ENCODE measurements at places on chromosomes 7 and 10.

DNA sequence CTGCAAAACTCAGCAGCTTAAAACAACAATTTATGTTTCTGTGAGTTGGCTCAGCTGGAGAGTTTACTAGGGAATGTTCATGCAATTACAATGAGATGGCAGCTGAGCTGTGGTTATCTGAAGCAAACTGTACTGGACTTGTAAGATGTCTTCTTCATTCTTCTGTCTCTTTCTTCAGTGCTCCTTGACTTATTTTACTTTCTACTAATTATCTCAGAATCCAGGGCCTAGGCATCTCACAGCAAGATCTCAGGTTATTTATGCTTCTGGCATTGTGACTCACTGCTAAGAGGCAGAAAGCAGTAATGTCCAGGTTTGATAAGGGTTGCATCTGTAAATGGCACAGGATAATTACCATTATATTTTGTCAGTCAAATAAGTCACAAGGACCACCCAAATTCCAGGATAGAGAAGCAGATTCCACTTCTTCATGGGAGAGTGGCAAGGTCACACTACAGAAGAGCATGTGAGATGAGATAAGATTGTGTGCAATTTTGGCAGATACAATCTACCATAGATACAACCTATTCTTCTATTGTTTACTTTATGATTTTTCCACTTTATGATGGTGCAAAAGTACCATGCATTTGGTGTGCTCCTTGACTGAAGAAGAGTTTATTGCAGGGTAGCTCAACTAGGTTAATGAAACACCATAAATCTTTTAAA, 16.8 kb downstream of the VIM start:
- no peak for DNase-seq

DNA sequence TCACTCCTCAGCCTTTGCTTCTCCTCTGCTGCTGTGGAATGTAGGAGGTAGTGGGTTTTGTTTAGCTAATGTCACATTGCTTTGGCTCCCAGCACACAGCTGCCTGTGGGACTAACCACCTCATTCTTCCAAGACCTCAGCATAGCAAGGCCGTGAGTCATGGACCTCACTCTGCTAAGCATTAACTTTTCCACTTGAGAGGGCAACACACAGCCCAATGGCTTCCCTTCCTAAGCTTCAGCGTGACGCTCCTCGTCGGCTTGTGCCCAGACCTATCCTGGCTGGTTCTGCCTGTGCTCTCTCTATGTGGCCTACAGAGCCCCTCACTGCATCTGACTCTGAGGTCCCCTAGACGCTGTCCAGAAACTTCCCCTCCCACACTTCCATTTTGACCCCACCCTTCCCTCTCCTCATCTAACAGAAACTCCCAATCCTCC, 23.3 kb downstream of the MYOF start:
- no peak for DNase-seq

GRCh38 chr7:133691727-133692610, 435.2 kb upstream of the LRGUK start:
- DNase-seq: no peak

DNA sequence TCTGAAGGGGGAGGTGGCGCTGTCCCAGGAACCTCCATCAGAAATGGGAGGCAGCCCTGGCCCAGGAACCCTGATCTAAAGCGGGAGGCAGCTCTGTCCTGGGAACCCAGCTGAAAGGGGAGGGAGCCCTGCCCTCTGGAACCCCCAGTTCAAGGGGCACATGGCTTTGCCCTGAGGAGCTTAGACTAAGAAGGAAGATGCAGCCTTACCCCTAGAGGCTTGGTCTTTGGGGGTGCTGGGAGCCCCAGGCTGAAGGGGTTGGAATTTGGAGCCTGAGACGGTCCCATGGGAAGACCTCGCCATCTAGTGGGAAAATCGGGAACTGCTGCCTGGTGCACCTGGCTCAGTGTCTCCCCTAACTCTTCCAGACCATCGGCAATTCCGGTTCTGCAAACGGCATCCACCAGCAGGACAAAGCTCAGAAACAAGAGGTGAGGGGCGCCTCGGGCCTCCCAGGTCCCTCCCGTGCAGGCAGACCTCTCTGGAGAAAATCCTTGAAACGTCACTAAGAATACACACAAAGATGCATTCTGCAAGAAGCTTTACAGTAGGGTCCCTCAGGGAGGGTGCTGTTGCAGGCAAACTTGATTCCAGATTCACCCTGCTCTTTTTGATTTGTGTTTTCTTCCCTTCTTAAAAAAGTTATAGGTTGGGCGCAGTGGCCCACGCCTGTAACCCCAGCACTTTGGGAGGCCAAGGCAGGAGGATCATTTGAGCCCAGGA, 52.4 kb upstream of the GTF2IRD1 start:
- peak; percentile 30 for DNase-seq

DNA sequence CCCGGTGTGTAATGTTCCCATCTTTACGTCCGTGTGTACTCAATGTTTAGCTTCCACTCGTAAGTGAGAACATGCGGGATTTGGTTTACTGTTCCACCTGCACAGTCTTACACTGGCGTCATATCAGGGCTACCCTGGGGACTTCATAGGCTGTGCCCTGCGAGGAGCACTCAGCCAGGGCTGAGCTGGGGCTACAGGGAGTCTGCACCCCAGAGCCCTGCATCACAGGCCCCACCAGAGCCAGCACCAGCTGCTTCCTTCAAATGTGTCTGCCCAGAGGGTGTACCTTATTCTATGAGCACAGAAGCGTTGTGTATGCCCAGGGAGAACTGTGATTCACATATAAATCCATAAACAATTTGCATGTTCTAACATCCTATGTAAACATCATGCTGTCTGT, 277.1 kb downstream of the TCERG1L start:
- no peak for DNase-seq

DNA sequence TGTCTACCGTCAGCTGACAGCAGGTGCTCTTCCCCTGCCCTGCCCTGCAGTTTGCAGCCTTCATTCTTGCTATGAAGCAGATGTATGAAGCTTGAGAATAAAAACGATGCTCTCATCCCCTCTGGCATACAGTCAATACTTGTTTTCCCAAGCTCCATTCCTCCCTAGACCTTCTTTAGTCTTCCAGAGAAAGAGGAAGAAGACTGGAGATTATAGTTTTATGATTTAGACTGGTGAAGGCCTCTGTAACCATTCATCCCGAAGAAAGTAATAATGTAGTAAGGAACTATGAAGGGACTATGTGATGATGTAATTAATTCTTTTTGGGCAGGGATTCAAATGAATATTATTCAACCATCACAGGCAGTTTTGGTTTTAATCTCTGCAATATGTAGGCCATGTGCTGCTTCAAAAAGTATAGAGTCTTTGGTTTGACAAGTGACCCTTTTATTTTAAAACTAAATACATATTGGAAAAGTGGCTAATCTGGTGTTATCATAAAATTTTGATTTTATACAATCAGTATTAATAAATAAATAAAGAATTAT, 242.4 kb upstream of the KIAA1217 start:
- DNase-seq: no peak

GRCh38 chr10:69786791-69787190, 14.9 kb upstream of the COL13A1 start:
- no peak for DNase-seq

- DNase-seq: no peak
These were observed 8.4 kb downstream of the ZYX start for GRCh38 chr7:143389316-143390103.

GRCh38 chr7:128726059-128726736, 13.0 kb upstream of the CALU start:
- DNase-seq: no peak
